ENCODE measurements at places on chromosomes 7 and 10. TPM values are rescaled to one million over a fixed set of nuclear protein-coding genes. Genes with fewer than 3 reads are reported as not detected.

- no peaks in the 10 kb centered on the region for H3K36me3 ChIP-seq
- DNase-seq: peak; percentile 23
- no peak overlapping the region for H3K27ac ChIP-seq
- H3K4me3 ChIP-seq: no peak overlapping the region
- H3K4me1 ChIP-seq: peaks cover 15% of the 10 kb centered on the region
- no peaks in the 10 kb centered on the region for H3K27me3 ChIP-seq
These were observed 487.7 kb downstream of the TYW1 start for GRCh38 chr7:67484244-67484751.

GRCh38 chr7:131488361-131488760, 68.1 kb downstream of the PODXL start:
- no peak for DNase-seq
- peaks cover 3% of the 10 kb centered on the region for H3K36me3 ChIP-seq
- no peaks in the 10 kb centered on the region for H3K27me3 ChIP-seq
- H3K27ac ChIP-seq: no peak overlapping the region
- no peak overlapping the region for H3K4me3 ChIP-seq
- H3K4me1 ChIP-seq: peaks cover 27% of the 10 kb centered on the region

DNA sequence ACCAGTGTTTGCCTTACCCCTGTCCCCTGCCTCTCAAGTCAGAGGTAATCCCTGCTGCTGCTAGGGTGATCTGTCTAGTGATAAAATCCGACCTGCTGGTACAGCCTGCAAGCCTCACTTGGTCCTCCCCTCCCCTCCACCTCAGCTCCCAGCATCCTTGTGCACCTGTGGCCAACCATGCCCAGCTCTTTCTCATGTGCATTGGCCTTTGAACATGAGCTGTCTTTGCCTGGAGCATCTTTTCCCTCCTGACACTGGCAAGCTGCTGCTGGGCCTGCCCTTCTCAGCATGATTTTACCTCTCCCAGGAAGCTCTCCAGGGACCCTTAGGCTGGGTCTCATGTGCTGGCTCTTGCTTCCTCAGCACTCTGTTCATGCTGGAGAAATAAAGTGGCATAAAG, 51.3 kb upstream of the CXCL12 start:
- no peaks in the 10 kb centered on the region for H3K27me3 ChIP-seq
- H3K4me1 ChIP-seq: no peaks in the 10 kb centered on the region
- H3K36me3 ChIP-seq: no peaks in the 10 kb centered on the region
- no peak overlapping the region for H3K4me3 ChIP-seq
- no peak for DNase-seq

POU6F2 gene
- 1.3 TPM for total RNA-seq

DNA sequence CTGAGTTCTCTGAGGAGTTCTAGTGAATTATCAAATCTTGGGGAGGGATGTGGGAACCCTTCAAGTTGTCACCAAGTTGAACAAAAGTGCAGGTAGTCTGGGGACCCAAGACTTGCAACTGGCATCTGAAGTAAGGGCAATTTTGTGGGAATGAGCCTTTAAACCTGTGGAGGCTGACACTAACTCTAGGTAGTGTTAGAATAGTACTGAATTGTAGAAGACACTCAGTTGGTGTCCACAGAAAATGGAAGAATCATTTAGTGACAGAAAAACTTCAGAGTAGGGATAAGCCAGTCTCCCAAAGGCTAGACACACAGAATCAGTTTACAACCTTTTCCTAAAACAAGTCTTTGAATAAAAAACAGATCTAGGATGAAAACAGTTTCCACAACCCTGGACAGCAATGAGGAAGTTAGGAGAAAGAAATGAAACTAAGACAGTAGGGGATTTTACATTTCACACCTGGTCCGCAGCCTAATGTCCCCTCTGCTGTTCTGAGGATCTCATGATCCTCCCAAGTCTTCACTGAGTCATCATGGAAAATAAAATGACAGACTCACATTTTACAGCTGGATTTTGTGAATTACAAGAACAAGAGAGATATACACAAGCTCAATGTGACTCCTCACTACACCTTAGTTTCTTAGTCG, 23.0 kb upstream of the ING3 start:
- no peaks in the 10 kb centered on the region for H3K36me3 ChIP-seq
- DNase-seq: no peak
- H3K4me3 ChIP-seq: no peak overlapping the region
- no peaks in the 10 kb centered on the region for H3K4me1 ChIP-seq
- no peaks in the 10 kb centered on the region for H3K27me3 ChIP-seq
- H3K27ac ChIP-seq: no peak overlapping the region

DNA sequence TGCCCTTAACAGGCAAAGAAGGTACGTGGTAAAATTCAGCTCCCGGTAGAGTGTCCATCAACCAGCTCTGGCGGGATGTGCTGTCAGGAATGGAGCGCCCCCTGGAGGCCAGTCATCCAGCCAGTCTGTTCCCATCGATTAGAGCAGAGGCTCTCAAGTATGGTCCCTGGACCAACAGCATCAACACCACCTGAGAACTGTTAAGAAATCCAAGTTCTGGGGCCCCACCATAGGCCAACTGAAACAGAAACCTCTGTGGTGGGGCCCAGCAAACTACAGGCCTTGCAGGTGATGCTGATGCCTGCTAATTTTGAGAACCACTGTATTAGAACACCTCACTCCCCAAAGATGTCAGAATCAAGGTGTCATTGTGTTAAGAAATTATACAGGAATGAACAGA, 109.2 kb downstream of the DPY19L1 start:
- no peak overlapping the region for H3K4me3 ChIP-seq
- no peak overlapping the region for H3K27ac ChIP-seq
- H3K36me3 ChIP-seq: no peaks in the 10 kb centered on the region
- no peak for DNase-seq
- H3K27me3 ChIP-seq: no peaks in the 10 kb centered on the region
- H3K4me1 ChIP-seq: no peaks in the 10 kb centered on the region

DNA sequence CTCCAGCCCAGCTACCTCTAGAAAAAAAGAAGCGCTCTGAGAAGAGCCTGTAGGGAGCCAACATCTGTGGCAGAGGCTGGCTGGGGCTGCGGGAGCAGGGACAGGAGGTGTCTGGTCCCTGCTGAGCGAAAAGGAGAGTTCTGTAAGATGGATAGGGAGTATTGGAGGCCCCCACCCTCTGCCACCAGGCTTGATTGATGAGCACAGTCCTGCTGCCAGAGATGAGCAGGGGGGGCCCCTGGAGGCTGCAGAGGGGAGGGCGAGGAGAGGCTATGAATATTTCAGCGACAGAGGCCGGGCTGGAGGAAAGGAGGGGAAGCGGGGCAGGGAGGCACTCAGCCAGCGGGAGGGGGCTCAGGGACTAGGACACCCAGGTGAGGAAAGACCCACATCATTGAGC, 44.5 kb upstream of the HSPB1 start:
- no peak for DNase-seq
- no peak overlapping the region for H3K4me3 ChIP-seq
- H3K27ac ChIP-seq: no peak overlapping the region
- H3K36me3 ChIP-seq: no peaks in the 10 kb centered on the region
- H3K4me1 ChIP-seq: peaks cover 7% of the 10 kb centered on the region

OGDHL gene
- total RNA-seq: not detected

GRCh38 chr7:77288676-77289320, 89.2 kb upstream of the FGL2 start:
- H3K4me3 ChIP-seq: no peak overlapping the region
- no peaks in the 10 kb centered on the region for H3K27me3 ChIP-seq
- no peaks in the 10 kb centered on the region for H3K4me1 ChIP-seq
- no peak for DNase-seq

IL15RA gene
- total RNA-seq: 15.5 TPM

GRCh38 chr10:29554660-29555059, 80.1 kb downstream of the SVIL start:
- no peak overlapping the region for H3K27ac ChIP-seq
- H3K27me3 ChIP-seq: no peaks in the 10 kb centered on the region
- no peaks in the 10 kb centered on the region for H3K4me1 ChIP-seq

- DNase-seq: no peak
- H3K4me3 ChIP-seq: no peak overlapping the region
- no peaks in the 10 kb centered on the region for H3K36me3 ChIP-seq
These were observed 28.7 kb upstream of the CD36 start for GRCh38 chr7:80609751-80610150.

- H3K27me3 ChIP-seq: no peaks in the 10 kb centered on the region
- DNase-seq: no peak
- no peak overlapping the region for H3K4me3 ChIP-seq
- H3K36me3 ChIP-seq: no peaks in the 10 kb centered on the region
These were observed 5.8 kb downstream of the ITPRIP start for GRCh38 chr10:104332243-104333031.

LGI1 gene
- total RNA-seq: 8.4 TPM

GRCh38 chr7:149854611-149855360, 16.6 kb downstream of the ZNF862 start:
- H3K4me3 ChIP-seq: no peak overlapping the region
- DNase-seq: peak; percentile 38
- H3K36me3 ChIP-seq: peaks cover 67% of the 10 kb centered on the region
- H3K27ac ChIP-seq: peak overlapping the region; percentile 52
- H3K27me3 ChIP-seq: no peaks in the 10 kb centered on the region

GRCh38 chr10:17213646-17214349, 12.3 kb upstream of the TRDMT1 start:
- peaks cover 76% of the 10 kb centered on the region for H3K4me1 ChIP-seq
- H3K27me3 ChIP-seq: no peaks in the 10 kb centered on the region
- H3K36me3 ChIP-seq: no peaks in the 10 kb centered on the region
- no peak overlapping the region for H3K4me3 ChIP-seq
- no peak overlapping the region for H3K27ac ChIP-seq
- no peak for DNase-seq

LRRC17 gene
- total RNA-seq: 1.7 TPM

MET gene
- total RNA-seq: 43.0 TPM

- peaks cover 17% of the 10 kb centered on the region for H3K4me1 ChIP-seq
- no peak overlapping the region for H3K4me3 ChIP-seq
- DNase-seq: no peak
- H3K27me3 ChIP-seq: no peaks in the 10 kb centered on the region
These were observed 71.3 kb upstream of the ARMC3 start for GRCh38 chr10:22856444-22857074.

DNA sequence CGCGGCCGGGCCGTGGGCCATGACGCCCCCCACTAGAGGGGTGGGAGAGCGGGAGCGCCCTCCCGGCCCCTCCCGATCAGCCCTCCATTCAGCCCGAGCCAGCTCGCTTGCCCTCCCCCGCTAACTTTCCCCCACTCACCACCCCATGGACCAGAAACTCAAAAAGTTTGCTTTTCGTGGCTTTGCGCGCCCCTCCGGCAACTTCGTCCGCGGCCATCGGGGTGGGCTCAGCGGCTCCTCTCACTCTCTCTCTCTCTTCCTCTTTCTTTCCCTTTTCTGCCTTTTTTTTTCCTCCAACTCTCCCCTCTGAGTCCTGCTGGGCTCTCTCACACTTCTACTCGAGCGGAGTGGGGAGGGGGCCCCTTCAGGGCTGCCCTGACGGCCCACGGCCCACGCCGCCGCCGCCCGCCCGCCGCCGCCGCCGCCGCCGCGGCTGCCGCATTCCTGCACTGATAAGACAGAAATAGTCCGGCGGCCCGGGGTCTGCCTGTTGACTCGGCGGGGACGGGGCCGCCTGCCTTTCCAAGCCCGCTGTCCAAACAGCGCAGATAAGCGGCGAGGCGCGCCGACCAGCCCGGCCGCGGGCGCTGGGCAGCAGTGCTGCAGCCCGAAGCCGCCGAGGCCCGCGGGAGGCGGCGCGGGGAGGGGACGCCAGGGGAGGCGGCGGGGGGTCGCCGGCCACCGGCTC, at the start of gene SMARCD3:
SMARCD3 (minus strand) TSS at position 349 of the 688 bp plus-strand sequence; CDS start at position 217, 132 bp downstream.
- peaks cover 51% of the 10 kb centered on the region for H3K4me1 ChIP-seq
- no peaks in the 10 kb centered on the region for H3K36me3 ChIP-seq
- peak within 1 kb of the TSS; percentile 85 for H3K27ac ChIP-seq
- no peak for DNase-seq

DNA sequence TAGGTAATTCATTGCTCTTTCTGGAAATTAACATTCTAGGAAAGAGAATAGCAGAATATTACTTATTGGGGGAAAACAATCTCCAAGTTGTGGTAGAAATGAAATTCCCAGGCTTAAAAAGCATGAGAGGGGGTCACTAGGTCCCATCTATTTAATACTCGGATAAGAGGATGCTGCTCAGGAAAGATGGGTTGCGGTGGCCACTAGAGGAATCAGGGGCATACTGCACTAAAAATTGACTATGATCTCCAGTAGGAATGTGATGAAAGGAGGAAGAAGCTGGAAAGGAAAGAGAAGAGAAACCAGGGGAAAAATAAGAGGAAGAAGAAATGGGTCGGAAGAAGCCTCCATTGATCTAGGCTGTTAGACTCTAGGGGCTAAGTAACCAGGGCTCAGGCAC, 192.8 kb downstream of the GPAM start:
- no peak overlapping the region for H3K27ac ChIP-seq
- H3K4me1 ChIP-seq: no peaks in the 10 kb centered on the region
- no peaks in the 10 kb centered on the region for H3K27me3 ChIP-seq
- no peak for DNase-seq
- H3K36me3 ChIP-seq: no peaks in the 10 kb centered on the region
- H3K4me3 ChIP-seq: no peak overlapping the region

PRTFDC1 gene
- 0.78 TPM for total RNA-seq

DNA sequence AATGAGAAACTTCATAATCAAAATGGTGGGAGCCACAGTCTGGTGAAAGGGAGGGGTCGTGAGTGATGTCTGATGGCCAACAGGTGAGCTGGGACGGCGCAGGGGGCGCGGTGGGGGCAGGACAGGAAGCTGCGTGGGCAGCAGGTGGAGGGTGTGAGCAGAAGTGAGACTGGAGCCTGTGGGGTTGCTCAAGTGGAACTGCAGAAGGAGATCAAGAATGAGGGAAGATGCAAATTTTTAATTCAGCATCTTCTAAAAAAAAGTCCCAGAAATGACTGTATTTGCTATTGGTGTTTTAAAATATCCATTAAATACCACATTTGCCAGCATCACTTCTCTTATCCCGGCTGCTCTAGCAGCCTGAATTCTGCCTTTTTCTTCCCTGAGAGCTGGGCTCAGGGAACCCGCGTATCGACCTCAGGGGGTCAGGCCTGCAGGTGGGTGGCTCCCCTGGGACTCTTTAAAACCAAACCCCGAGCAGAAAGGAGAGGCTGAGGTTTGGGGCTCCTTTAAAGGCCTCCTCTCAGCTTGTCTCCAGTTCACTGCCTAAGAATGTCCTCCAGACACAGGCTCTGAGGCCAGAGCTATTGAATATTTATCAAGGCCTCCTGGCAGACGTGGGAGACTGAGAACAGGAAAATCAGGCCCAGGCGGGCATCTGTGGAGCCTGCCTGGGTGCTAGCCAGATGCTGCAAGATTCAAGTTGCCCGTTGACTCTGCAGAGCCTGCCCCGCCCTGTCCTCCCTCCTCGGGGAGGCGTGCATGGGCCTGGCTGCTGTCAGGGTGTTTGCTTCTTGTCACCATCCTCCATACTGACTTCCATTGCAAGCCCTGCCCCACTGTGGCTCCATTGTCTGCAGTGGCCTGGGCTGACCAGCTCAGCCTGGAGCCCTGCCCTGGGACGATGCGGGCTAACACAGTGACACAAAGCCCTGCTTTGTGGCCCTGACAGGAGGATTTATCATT, 53.9 kb downstream of the SYPL1 start:
- no peaks in the 10 kb centered on the region for H3K4me1 ChIP-seq
- no peaks in the 10 kb centered on the region for H3K36me3 ChIP-seq
- no peaks in the 10 kb centered on the region for H3K27me3 ChIP-seq
- no peak for DNase-seq
